ENCODE measurements at places on chromosomes 3 and 15.

- H3K27me3 ChIP-seq, result no peaks in the 10 kb centered on the region
- H3K4me1 ChIP-seq, result peaks cover 15% of the 10 kb centered on the region
- no peak overlapping the region for H3K27ac ChIP-seq
- no peaks in the 10 kb centered on the region for H3K36me3 ChIP-seq
Observed at GRCh38 chr15:58564981-58565380, 133.2 kb downstream of the LIPC start.

- no peaks in the 10 kb centered on the region for H3K36me3 ChIP-seq
- H3K4me1 ChIP-seq, result peaks cover 2% of the 10 kb centered on the region
Observed at GRCh38 chr3:37068031-37068430, 74.7 kb downstream of the MLH1 start.

GRCh38 chr3:11195721-11196332 lies 41.5 kb downstream of the HRH1 start:
- DNase-seq, result no peak
- H3K36me3 ChIP-seq, result no peaks in the 10 kb centered on the region
- H3K4me3 ChIP-seq, result no peak overlapping the region
- no peaks in the 10 kb centered on the region for H3K27me3 ChIP-seq
- no peak overlapping the region for H3K27ac ChIP-seq

GRCh38 chr3:74357881-74358280 lies 256.6 kb downstream of the CNTN3 start:
- H3K4me1 ChIP-seq, result no peaks in the 10 kb centered on the region
- H3K36me3 ChIP-seq, result no peaks in the 10 kb centered on the region
- no peaks in the 10 kb centered on the region for H3K27me3 ChIP-seq
- no peak for DNase-seq

DNA sequence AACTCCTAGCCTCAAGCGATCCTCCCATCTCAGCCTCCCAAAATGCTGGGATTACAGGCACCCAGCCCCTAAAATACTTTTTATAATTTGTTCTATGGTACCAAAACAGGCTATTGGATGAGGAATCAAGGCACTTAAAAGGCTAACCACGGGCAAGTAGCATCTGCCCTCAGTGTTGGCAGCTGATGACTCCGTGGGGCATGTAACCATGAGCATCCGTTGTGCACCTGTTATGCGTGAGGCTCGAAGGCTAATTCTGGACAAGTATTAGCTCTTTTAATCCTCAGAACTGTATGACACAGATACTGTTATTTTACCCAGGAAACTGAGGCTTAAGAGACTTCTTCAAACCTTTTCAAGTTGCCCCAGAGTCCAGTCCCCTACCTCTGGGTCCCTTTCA lies 10.2 kb downstream of the WDR73 start:
- H3K36me3 ChIP-seq, result peaks cover 88% of the 10 kb centered on the region
- H3K27ac ChIP-seq, result no peak overlapping the region
- no peaks in the 10 kb centered on the region for H3K27me3 ChIP-seq
- no peaks in the 10 kb centered on the region for H3K4me1 ChIP-seq

GRCh38 chr3:50807266-50807665 lies 132.5 kb downstream of the DOCK3 start:
- H3K27ac ChIP-seq, result no peak overlapping the region
- no peaks in the 10 kb centered on the region for H3K4me1 ChIP-seq
- H3K36me3 ChIP-seq, result no peaks in the 10 kb centered on the region
- no peaks in the 10 kb centered on the region for H3K27me3 ChIP-seq
- no peak for DNase-seq

- H3K27me3 ChIP-seq, result no peaks in the 10 kb centered on the region
- no peaks in the 10 kb centered on the region for H3K36me3 ChIP-seq
- H3K4me3 ChIP-seq, result no peak overlapping the region
- DNase-seq, result no peak
- no peaks in the 10 kb centered on the region for H3K4me1 ChIP-seq
Observed at GRCh38 chr15:33956397-33956796, 11.9 kb upstream of the CHRM5 start.

DNA sequence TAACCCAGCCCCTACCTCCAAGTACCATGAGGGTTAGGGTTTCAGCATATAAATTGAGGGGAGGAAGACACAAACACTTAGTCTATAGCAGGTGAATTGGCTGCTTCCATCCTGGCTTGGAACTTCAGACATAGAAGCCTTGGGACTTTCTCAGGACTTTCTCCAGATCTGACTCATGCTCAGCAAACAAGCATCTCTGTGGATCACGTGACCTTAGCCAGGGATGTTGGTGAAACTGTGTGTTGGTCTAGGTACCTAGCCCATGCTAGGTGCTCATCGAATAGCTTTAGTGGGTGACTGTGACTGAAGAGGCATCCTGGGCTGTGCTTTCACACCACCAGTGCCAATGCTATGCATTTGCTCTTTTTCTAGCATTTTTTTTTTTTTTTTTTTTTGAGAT lies 58.9 kb downstream of the CD47 start:
- H3K4me1 ChIP-seq, result peaks cover 3% of the 10 kb centered on the region
- no peaks in the 10 kb centered on the region for H3K27me3 ChIP-seq
- H3K4me3 ChIP-seq, result no peak overlapping the region
- DNase-seq, result no peak
- peaks cover 15% of the 10 kb centered on the region for H3K36me3 ChIP-seq

Measured in thymus (tissue), 14 donors.